AG20443 (cell line): ENCODE measurements at places on chromosomes 12 and 14.

DNA sequence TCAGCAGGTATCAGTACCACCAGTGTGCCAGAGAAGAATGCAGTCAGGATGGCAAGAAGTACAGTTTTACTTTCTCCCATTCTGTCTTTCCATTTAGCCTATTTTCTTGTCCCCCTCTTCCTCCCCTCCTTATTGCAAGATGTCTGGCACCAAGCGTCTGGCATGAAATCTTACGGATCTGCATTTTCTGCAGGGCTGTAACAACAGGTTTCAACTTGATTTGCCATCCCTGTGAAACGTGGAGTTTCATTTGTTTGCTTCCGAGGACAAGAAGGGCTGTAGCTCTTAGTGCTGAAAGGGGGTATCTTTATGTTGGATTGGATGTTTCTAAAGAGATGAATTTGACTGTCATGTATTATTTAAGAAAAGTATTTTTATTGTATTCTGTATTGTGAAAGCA lies 1110.6 kb downstream of the BCL11B start:
- no peak for DNase-seq

GRCh38 chr12:26172539-26172938 lies 22.8 kb upstream of the SSPN start:
- no peak for DNase-seq

- DNase-seq = no peak
Measured at GRCh38 chr14:34980337-34980900, 2.4 kb upstream of the SRP54 start.

DNA sequence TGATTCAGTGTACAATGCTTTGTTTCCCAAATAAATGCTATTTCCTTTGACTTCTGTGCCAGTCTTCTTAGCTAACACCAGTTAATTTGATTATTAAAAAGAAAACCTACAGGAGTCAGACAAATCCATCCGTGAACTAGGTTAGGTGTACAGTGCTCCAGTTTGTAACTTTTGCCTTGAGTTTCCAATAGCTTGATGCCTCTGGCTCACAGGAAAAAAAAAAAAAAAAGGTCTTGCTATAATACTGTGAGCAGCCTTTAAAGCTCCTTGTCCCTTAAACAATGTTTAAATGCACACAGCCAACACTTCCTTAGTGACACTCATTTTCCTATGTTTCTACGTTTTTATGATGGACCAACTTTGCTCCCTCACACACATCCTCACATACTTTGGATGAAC lies 71.8 kb upstream of the TMX1 start:
- no peak for DNase-seq

GRCh38 chr12:122872815-122873361 lies 23.0 kb downstream of the VPS37B start:
- DNase-seq = no peak

- no peak for DNase-seq
Measured at GRCh38 chr14:73744874-73745529, 30.8 kb upstream of the PNMA1 start.

DNA sequence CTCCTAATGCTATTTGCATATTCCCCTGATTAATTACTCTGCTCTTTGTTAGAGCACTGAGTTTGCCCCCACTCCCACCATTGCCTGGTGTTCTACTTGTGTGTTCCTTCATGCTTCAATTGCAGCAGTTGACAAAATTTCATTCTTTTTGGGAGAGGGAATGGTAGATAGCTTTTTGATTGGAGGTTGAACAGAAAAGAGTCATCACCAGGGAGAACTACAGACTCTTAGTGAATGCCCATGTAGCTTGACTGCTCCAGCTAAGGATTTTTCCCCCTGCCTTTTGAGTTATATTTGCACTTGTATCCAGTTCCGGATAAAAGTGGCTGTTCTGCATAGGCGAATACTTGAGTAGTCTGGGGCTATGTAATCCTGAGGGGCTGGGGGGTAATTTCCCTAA lies 183.9 kb downstream of the ETNK1 start:
- no peak for DNase-seq

DNA sequence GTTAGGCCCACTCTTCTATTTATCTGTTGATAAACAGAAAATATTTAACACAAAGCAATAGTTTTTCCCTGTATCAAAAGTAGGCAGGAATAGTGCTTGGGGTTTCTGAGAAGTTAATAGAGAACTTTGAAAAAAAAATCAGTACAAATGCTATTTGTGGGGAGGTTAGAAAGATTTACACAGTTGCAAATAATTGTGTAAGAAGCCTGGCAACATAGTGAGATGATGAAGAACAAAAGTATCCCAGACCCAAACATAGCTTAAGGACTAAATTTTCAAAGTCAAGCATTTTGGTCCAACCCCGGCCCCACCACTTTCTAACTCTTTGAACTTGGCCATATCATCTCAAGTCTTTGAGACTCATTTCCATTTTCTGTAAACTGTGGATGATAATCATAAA lies 687.5 kb upstream of the TMEM132C start:
- no peak for DNase-seq

DNA sequence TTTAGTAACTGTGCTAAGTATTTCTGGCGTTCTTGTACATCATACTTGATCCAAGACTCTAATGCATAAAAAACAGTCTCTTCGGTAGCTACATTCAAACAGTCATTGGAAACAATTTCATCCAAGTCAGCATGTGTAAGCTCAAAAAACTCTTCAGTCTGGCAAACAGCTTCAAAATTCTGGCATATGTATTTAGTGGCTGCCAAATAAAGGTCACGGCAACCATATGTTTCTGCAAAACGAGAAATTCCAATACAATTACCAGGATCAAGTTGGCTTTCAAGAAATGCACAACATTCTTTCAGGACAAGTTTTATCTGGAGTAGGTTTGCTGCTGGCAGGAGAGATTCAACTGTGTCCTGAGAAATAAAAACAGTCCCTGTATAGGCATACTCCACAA lies 16.5 kb downstream of the KLHL28 start:
- DNase-seq = peak; percentile 68

GRCh38 chr14:23043754-23044153 lies 1.7 kb downstream of the PSMB11 start:
- DNase-seq = no peak

DNA sequence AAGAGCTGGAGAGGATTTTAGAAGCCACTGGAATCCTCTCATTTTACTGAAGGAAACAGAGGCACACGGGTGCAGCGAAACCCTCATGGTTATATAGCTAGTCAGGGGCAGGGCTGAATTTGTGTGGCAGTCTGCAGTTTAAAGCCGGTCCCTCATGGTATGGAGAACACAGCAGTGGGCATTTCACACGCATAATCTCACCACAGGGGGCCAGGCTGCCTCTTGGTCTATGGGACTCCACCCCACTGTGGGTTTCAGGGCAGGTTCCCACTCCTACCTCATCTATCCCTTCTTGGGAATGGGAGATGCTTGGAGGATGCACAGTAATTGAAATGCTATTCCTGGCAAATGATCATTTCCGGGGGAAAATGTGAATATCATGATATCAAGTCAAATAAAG lies 400.6 kb downstream of the RGS6 start:
- DNase-seq = no peak

DNA sequence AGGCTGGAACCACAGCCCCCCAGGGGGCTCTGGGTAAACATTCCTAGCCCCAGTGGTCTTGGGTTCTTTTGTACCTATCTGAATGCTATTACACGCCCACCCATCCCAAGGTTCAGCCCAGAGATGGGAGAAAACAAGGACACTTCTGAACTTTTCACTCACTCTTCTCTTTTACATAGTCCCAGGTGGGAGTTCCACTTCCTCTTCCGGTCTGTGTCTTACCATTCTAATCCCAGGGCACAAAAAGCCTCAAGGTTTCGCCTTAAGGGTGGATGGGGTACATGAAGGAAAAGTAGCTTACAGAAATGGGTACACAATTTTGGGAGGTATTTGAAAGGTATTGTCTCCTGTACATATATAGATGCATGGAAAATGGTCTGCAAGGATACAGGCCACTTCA lies 79.0 kb downstream of the TMEM30B start:
- DNase-seq = no peak

- no peak for DNase-seq
Measured at GRCh38 chr12:106033161-106033675, 105.5 kb downstream of the NUAK1 start.

- DNase-seq = no peak
Measured at GRCh38 chr12:97397008-97397407, 65.6 kb upstream of the RMST start.

- DNase-seq = no peak
Measured at GRCh38 chr12:16766736-16767135, 160.8 kb upstream of the LMO3 start.

- DNase-seq = no peak
Measured at GRCh38 chr12:24500831-24501230, 448.1 kb downstream of the BCAT1 start.

GRCh38 chr14:51862176-51862796 lies 1.9 kb downstream of the GNG2 start:
- no peak for DNase-seq

DNA sequence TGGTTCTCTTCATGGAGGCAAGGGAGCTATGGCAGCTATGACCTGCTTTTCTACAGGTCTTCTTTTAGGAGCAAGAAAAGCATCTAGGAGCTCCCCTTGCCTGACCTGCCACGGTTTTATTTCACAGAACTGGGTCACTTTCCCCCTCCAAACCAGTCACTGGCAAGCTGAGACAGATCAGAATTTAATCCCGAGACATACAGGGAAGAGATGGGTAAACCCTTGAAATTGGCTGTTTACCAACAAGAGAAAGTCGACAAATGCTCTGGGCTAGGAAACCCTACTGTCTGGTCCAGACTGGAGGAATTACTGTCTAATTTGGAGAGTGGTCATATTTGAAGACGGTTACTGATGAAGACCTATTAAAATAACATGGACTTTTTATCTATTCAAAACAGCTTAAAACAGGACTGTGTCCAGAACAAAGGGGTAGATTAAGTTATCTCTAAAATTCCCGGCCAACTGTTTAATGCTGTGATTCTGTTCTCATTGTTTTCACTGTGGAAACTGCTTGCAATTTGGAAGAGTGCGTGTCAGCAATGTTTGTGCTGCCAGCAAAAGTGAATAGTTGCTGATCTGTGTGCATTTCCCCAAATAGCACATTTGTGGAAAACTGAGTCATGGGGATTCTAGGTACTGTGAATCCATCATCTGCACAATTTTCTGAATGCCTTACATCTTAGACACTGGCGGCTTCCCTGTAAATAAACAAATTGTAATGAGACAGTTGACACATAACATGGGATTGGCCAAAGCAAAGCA lies 73.4 kb upstream of the EEA1 start:
- DNase-seq = peak; percentile 77

- DNase-seq = no peak
Measured at GRCh38 chr12:115320967-115321366, 637.0 kb upstream of the TBX3 start.

DNA sequence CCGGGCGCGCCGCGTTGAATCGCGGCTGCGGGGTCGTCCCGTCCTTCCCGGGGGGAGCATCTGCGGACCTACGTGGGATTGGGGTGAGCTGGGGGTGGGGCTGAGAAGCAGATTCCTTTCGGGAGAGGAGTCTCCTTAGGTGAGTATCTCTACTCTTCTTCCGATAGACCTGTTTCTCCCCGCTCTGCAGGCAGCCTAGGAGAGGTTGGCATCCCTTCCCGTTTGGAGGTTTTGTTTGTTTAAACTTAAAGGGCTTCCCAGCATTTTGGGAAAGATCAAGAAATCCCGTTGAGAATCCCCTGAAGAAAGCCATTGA lies 411 bp downstream of the TTLL5 start:
- DNase-seq = no peak

GRCh38 chr14:101177301-101177971 lies 273.9 kb upstream of the RTL1 start:
- DNase-seq = peak; percentile 5

- no peak for DNase-seq
Measured at GRCh38 chr14:22311636-22312035, 277.4 kb downstream of the DAD1 start.

- peak; percentile 11 for DNase-seq
Measured at GRCh38 chr12:28767836-28768348, 381.2 kb upstream of the FAR2 start.

DNA sequence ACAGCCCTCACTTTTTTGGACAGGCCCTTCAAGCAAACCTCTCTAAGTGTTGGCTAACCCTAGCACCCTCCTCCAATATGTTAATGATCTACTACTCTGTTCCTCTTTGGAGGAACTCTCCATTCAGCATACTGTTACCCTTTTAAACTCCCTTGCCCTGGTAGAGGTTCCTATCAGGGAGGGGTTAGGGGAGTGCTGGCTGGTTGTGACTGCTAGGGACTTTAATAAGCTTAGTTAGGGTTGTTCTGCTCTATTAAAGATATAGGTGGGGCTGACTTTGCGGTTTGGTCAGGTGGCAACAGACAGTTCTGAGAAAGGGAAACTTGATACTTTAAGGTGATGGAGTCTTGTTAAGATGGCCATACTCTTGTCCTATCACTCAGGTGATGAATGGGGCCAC lies 301.5 kb upstream of the FBXO33 start:
- no peak for DNase-seq

- no peak for DNase-seq
Measured at GRCh38 chr14:84025106-84026012, 1504.6 kb upstream of the FLRT2 start.

- peak; percentile 17 for DNase-seq
Measured at GRCh38 chr12:71661977-71662530, 1.6 kb downstream of the ZFC3H1 start.

DNA sequence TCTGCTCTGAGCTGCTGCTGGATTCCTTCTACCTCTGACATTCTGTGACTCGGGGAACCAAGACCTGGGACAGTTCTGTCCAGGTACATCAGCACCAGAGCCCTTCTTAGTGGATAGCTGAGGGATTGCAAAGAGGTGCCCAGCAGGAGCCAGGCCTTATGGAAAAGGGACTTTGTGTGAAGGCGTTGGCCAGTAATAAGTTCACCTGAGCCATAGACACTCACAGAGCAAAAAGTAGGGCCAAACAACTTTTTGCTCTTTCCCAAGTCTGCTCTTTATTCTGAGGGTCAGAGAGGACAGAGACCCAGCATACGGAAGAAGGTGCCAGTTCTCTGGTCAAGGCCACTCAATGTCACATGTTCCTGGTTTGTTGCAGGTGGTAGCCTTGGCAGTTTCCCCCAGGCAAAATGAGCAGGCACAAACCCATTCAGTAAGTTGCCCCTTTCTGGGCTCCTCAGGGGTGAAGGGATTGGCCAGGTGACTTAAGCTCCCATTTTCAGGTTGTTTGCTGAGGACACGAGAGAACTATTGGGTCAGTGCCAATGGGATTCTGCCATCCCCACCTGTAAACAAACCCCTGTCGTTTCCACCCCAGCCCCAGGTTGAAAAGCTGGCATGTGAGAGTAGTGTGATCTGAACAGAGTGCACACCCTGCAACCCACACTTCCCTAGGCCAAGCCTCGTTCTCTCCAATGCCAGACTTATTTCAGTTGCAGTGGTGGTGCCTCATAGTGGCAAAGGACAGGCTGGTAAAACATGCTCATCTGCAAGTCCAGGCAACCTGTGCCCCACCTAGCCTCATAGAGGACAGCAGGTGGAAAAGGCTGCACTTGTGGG lies 150.3 kb downstream of the SMOC1 start:
- no peak for DNase-seq
